ENCODE measurements at places on chromosomes 13 and 19.

- no peak for DNase-seq
Observed at GRCh38 chr13:33183431-33184111, 102.0 kb downstream of the STARD13 start.

- no peak for DNase-seq
Observed at GRCh38 chr13:77519808-77520207, 15.7 kb upstream of the SCEL start.

GRCh38 chr19:38210458-38210987, 13.5 kb downstream of the DPF1 start:
- DNase-seq, result no peak

DNA sequence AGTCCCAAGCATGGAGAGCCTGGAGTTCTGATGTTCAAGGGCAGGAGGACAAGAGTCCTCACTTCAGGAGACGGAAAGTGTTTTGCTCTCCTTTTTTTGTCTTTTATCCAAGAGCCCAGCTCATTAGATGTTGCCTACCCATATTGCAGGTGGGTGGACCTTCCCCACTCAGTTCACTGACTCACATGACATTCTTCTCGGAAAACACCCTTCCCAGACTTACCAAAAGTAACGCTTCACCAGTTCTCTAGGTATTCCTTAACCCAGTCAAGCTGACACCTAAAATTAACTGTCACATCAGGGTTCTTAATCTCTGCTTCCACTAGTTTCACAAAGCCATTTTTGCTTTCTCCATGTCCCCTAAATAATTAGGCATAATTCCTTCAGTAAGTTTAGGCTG, 2215.4 kb upstream of the PCDH20 start:
- no peak for DNase-seq

DNA sequence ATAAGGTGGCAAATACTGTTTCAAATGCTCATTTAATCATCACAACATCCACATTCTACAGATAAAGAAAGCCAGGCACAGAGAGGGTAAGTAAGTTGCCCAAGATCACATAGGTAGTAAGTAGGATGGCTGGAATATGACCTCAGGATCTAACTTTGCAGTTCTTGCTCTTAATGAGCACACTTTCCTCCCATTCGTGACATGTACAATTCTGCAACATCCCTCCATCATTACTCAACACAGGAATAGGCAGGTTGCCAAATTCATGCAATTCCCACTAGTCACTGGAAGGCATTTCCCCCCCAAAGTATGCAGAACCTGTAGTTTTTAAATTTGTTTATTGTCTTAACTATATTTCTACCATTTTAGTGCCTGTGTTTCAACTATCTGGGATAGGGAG, 109.2 kb downstream of the OLFM4 start:
- DNase-seq, result no peak

DNA sequence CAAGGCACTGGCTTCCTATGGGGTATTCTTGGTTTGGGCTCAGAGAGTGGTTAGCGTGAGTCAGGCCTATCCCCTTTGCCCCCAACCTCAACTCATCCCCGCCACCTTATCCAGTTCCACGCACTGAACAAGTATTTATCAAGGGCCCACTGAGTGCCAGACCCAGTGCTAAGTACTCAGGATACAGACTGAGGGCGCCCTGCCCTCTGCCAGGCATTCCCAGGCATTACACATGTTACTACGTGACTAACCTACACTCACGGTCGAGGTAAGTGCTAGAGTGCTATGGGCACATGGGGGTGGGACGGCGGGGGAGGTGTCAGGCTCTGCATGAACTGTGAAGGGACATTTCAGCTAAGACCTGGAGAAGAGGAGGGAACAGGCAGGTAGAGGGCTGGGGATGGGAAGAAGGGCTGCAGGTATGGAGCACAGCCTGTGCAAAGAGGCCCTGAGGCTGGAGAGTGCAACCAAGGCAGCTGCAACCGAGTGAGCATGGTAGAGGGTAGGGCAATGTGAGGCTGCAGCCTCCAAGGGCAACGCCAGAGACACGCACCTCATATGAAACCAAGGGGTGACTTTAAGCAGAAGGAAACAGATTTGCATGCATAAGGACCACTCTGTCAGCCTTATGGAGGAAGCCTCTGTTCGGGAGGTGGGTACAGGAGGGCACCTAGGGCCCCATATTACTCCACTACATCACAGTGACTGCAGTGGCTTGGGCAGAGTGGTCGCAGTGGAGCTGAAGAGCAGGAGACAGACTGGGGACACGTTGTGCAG, 22.5 kb downstream of the DHRS12 start:
- DNase-seq, result no peak

- DNase-seq, result no peak
Observed at GRCh38 chr13:106597749-106598395, 29.9 kb upstream of the ARGLU1 start.

DNA sequence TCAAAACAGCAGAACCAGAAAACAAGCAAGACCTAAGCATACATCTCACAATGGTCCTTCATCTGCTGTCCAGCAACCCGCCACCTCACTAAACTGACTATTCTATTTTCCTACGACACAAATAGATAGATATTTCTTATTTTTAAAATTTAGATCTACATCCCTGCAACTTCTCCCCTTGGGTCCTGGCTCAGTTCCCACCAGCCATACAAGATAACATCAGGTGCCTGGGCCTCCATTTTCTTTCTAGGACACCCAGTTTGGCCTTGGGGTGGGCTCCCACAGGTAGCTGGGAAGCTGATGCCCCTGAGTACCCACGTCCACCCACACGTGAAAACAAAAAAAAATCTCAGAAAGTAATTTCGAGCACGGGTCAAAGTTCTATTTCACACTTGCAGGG, 47.6 kb downstream of the TGDS start:
- no peak for DNase-seq

GRCh38 chr19:35116072-35116801, 614 bp downstream of the FXYD3 start:
- no peak for DNase-seq

DNA sequence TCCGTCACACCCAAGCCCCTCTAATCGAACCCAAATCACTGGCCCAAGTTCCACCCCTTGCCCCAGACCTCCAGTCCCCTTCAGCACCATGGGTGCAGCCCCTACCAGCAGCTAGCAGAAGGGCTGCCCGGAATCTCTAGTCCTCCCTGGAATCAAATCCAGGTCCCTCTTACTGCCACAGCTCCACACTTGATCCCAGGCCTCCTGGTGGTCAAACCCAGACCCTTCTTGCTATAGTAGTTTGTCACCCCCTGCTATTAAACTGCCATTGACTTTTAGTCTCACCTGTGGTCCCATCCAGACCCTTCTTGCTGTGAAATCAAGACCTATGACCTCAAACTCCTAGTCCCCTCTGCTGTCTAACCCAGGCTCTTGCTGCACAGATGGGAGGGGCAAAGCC, 8.7 kb downstream of the HIPK4 start:
- no peak for DNase-seq

- no peak for DNase-seq
Observed at GRCh38 chr13:47066226-47066625, 169.4 kb upstream of the HTR2A start.

GRCh38 chr13:40379196-40379595, 287.2 kb downstream of the FOXO1 start:
- DNase-seq, result no peak

Data from stimulated activated CD4-positive, alpha-beta T cell treated with anti-CD3 and anti-CD28 coated beads, TNF-alpha, amount 100 ng/mL, for 48 hours (primary cell).